ENCODE measurements at places on chromosomes 3 and 15. TPM values are rescaled to one million over a fixed set of nuclear protein-coding genes. Genes with fewer than 3 reads are reported as not detected.

Gene STRC
- polyA plus RNA-seq: 1.6 TPM

GRCh38 chr15:81189583-81190283 lies 6.9 kb upstream of the IL16 start:
- DNase-seq: no peak

- no peak for DNase-seq
These were observed 39.6 kb downstream of the COL8A1 start for GRCh38 chr3:99678023-99678422.

Gene ABHD6
- 11.2 TPM for polyA plus RNA-seq

Data from renal cortex interstitium (tissue), 15 donors.